ENCODE measurements at places on chromosomes 5 and 9.

DNA sequence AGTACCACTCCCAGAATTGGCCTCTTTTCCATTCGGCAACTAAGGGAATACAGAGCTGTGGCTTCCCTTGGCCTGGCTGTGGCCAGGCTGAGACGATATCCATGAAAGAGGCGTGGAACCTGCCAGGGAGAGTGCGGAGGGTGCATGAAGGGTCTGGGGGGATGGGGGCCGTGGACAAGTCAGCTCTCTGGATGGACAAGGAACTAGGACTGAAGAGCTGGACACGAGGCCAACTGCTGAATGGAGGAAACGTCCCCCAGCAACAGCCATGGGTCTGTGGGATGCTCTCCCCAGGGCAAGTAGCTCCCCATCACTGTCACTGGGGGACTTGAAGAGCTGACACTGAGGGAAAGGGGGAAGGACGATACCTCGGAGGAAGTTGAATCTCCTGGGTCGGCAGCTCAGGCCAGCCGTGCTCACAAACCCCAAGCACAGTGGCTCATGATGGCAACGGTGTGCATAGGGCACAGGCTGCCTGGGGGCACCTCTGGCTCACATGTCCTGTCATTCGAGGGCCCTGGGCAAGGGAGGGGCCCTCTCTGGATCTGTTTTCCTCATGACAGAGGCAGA lies 4.1 kb upstream of the OLFM1 start:
- no peak for DNase-seq

DNA sequence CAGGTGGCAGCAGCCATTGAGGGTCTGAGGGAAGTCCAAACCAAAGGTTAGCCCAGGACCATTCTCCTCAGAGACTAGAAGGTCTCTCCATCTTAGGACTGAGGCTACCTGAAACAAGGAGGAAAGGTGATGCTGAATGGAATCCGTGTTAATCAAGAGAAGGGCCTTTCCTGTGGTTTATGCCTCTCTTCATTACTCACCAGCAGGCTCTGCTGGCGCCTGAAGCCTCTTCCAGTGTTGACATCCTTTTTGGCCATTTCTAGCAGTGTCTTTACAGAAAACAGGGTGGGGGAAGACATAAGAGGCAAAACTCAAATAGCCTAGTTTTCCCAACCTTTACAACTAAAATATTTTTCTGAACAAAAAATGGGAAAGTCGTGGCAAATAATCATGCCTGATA lies 98.0 kb downstream of the ENC1 start:
- no peak for DNase-seq

- DNase-seq: no peak
Measured at GRCh38 chr5:145701404-145701803, 133.7 kb downstream of the PRELID2 start.

GRCh38 chr5:108278285-108279240 lies 103.3 kb downstream of the FBXL17 start:
- DNase-seq: peak; percentile 70

- no peak for DNase-seq
Measured at GRCh38 chr9:14212697-14213420, 101.1 kb downstream of the NFIB start.

DNA sequence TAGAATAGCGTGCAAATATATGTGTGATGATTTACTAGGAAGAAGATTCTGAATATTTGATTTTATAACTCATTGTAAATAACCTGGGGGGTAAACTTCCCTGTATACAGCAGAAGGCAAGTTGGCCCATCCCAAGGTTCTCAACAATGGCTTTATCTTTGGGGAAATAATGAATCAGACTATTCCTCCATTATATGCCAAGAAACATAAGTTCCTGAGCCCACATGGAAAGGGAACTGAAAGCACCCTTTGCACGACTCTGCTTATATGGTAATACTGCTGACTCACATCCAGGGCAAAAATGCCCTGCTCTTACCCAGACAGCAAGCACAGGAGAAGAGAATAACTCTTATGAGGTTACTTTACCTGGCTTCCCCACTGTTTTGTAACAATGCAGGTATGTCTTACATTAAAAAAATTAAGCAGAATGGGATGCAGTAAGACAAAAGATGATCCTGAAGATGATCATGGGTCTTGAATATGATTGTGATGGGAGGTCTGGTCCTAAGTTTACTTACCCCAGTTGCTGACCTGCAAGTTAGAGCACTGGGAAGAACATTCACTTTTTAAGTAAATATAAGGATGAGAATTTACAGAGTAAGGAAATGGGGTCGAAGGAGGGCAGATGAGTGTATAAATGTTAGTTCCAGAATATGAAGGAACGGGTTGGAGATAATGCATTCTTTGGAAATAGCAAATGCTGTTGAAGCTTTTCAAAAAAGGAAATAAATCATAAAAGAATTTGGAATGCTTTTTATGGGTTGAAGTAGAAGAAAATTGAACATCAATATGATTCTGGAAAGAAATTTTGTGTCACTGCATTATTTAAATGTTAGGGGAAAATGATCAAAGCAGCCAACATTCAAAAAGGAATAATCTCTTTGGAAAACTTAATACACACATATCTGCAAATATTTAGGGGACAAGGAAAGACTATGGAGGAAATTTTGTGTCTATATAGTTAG lies 428.4 kb upstream of the MPDZ start:
- no peak for DNase-seq

- no peak for DNase-seq
Measured at GRCh38 chr5:8413975-8414374, 545.0 kb downstream of the MTRR start.

- DNase-seq: no peak
Measured at GRCh38 chr5:69268899-69269298, 34.2 kb downstream of the CDK7 start.

DNA sequence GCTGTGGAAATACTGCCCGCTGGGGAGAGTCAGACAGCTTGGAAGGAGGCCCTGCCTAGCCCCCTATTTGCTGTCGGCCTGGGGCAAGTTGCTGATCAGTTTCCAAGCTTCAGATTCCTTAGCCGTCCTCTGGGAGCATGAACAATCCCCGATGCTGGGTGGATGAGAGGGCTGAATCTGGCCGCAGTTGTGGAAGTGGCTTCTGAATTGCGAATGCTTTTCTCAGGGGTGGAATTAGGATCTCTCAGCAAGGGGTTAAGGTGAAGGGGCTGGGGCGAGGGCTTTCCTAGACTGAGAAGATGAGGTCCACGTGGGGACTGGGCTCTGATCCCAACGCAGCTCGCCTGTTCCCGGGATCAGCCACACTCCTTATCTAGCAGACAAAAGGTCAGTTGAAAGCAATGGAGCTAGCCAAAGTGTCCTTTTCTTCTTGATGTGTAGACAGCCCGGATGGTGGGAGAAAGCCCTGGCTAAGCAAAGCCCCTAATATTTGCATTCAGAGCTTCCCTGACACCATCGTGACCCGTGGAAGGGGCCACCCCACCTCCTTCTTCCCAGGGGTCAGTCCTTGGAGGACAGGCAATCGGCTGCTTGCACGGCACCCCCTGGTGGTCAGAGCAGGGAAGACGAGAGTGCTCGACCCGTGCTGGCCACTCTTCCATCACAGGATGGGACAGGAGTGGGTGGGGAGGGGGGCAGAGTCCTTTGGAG lies 54.9 kb downstream of the COL15A1 start:
- peak; percentile 88 for DNase-seq

DNA sequence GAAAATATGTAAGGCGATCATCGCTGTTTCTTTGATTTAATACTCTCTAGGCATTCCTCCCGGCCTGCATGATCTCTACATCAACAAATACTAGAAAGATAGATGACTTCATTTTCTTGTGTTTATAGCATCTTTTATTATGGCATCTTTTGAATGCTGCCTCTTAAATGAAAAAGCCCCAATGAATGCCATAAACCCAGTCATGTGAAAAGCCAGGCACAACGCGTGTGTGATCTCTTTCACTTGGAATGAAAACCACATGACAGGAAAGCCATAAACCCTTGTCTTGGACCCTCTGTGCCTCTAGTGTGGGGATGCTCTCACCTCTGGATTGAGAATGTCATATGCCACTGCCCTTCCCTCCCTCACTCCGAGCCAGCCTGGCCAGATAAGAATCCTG lies 476.2 kb downstream of the SEMA5A start:
- DNase-seq: no peak

DNA sequence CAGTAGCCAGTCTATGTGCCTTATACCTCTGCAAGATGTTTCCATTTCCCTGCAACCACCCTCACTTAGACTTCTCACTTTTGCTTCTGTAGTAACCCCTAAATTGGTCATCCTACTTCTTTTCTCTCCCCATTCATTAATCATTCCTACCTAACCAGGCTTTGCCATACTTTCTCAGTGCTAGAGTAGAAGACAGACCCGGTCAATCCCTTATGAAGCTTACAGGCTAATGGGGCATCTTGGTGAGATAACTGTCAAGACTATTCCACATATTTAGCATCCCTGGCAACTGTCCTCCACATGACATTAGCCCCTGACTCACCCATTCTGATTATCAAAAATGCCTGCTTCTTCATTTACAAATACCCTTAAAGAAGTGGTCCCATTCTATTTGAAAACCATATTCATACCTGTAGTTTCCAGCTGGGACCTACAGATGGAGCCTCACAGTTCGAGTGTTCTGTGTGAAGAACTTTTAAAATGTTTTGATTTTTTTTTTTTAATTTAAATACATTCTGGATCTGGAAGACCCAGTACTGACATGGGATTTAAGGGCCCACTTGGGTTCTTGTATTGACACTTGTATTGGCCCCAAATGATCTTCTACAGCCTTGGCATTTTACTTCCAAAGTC lies 21.0 kb downstream of the F2RL2 start:
- DNase-seq: no peak

GRCh38 chr5:126805063-126805462 lies 28.1 kb downstream of the LMNB1 start:
- no peak for DNase-seq

DNA sequence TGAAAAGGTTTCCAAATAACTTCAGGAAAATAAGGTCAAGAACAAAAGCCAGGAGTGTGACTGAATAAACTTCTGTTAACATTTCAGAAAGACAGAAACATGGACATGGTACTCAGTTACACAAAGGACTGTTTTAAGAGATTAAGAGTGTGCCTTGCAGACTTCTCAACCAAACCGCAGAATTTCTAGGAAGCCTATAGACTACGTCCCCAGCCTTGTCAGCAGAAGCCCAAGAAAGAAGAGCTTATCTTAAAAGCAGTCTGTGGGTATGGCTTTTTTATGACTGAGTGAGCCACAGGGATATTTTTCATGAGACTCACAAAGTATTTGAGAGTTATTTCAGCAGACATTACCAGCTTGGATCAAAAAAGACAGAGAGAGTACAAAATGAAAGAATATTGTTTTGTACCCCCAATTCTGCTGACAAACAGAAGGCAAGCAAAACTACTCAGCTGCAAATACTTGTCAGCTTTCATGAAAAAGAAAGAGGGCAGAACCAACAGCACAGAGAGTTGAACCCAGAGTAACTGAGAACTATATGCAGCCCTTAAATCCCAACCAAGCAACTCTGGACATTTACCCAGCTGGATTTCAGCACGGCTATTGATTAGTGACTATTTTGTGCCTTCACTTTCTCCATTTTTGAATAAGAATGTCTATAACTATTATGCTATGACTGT lies 711.0 kb upstream of the CTNND2 start:
- no peak for DNase-seq

DNA sequence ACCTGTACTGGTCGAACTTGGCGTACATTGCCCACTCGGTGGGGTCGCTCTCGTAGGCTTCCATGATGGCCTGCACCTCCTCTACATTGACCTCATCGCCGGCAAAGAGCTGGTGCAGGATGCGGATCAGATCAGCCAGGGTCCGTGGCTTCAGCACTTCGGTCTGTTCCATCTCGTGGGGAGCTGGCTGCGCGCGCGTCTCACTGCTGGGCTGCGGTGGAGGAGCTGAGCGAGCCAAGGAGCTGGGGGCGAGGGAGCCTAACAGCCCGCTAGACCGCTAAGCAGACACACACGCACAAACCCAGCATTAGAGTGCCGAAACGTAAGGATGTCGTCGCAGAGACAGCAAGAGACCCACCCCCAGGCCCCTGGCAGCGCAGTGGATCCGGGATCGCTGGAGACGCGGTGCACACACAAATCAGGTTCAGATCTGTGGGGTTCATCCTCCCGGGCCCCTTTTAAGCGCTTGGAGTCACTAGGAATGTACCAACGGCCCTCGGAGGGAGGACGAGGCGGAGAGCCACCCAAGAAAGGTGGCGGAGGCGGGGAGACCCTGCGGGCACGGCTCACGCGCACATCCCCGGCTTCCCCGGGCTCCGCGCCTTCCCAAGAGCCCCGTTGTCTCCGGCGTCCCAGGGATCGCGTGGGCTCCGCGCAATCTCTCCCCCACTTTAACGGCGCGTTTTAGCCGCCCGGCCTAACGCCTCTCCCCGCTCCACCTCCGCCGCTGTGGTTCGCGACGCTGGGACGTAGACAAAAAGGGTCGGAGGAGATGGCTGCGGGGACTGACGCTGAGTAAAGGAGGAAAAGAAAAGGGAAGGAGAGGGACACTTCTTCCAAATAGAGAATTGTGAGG lies at the start of gene CDO1:
TSS of gene CDO1 (minus strand) at position 434 of the 856 bp plus-strand sequence. CDS start at position 172, 262 bp downstream.
- DNase-seq: no peak

DNA sequence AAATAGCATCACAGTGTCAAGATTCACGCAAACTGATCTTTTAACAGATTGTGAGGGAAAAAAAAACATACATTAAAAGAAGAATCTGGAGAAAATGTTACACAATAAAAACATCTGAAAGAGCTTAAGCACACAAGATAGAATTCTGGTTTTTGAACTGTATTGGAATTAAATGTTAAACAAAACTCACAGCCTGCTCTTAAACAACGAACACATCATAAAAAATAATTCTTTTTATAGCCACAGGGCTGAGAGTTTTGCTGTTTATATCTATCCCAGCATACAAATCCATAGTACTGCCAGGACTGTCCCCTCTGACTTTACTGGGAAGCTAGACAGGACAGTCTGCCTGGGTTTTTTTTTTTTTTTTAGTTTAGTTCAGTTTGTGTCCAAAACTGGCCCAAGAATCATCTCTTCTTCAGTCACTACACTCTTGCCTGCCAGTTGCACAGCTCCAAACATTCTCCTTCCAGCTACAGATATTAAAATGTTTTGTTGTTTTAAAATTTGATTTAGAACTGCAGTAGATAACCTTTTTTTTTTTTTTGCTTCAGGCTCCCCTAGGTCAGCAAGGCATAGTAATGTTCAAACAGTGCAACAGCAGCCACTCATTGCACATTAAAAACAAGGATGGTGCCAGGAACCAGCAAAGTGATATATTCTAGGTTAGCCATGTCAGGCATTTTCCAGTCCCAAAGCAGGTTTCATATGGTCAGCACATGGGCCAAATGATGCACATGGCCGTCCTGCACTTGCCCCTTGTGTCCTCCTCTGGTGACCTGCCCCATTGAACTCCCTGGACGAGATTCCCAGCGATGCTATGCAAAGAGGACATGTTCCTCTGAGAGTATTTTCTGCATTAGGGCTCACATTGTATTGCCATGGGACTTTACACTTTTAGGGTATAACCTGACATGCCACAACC lies 173.6 kb downstream of the ARL15 start:
- DNase-seq: no peak

Measured in vagina (tissue), 2 donors.